ENCODE measurements at places on chromosomes 16 and 17.
A peak's percentile ranks its signal among the peaks of the same experiment; 100 is the strongest.

- DNase-seq = no peak
These were observed 215.2 kb upstream of the WSCD1 start for GRCh38 chr17:5854871-5855554.

- no peak for DNase-seq
These were observed 740 bp upstream of the POLR3E start for GRCh38 chr16:22296225-22297113.

DNA sequence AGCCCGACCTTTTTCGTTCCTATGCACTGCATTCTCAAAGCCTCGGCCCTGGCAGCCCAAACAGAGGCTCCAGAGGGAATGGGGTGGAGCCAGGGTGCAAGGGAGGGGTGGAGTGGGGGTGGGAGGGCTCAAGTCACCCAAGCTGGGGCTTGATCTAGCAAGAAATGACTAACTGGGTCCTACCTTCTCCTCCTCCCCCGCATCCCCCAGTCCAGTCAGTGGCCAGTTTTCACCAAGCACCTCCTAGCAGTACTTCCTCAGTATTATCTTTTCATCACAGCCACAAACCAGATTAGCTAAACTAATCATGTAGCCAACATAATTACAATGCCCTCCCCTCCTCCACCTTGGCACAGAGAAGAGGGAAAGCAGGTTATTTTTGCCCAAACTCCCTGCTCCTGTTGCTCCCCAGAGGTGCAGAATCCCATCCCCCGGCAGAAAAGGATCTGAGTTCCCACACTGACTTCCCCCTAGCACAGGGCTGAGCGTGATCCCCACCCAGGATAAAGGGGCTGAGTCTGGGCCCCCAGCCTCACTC lies 2.2 kb downstream of the JUP start:
- no peak for DNase-seq

GRCh38 chr16:5393070-5393469 lies 295.5 kb upstream of the EEF2KMT start:
- DNase-seq = no peak

DNA sequence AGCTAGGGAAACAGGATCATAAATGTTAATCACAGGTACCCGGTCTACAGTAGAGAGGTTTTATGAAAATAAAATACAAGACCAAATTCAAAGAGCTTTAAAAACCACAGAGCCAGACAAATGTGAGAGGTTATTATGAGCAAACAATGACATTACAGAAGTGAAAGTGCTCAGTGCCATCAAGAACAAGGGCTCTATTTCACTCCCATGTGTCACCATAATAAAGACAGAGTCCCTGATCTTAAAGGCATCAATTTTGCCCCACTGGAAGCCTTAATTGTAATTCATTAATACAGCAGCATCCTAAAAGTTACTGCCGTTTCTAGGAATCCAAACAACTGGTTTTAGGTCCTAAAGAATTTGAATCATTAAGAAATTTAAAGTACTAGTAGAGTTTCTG lies 43.7 kb upstream of the CDRT4 start:
- DNase-seq = no peak

DNA sequence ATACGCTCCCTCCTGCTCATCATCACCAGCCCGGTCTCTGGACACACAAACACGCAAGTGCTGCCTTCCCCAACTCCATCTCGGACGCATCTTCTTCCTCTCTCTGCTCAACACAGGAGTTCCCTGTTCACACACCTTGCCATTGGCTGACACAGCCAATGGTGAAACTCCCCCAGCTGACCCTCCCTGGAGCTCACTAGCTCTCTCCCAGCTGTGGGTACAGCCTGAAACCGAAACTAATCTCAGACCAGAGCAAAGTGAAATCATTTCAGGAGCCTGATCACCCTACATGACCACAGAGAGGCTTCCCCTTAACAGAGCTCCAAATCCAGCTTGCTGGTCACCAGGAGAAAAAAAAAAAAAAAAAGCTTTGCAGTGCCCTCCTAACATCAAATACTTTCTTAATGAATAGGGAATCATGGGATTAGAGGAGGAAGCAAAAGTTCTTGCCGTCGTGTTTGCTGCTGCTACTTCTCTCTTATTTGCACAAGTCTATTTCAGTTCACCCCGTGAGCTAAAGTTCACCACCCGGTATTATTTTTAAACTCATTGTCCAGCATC lies 8.3 kb downstream of the CUEDC1 start:
- DNase-seq = no peak

DNA sequence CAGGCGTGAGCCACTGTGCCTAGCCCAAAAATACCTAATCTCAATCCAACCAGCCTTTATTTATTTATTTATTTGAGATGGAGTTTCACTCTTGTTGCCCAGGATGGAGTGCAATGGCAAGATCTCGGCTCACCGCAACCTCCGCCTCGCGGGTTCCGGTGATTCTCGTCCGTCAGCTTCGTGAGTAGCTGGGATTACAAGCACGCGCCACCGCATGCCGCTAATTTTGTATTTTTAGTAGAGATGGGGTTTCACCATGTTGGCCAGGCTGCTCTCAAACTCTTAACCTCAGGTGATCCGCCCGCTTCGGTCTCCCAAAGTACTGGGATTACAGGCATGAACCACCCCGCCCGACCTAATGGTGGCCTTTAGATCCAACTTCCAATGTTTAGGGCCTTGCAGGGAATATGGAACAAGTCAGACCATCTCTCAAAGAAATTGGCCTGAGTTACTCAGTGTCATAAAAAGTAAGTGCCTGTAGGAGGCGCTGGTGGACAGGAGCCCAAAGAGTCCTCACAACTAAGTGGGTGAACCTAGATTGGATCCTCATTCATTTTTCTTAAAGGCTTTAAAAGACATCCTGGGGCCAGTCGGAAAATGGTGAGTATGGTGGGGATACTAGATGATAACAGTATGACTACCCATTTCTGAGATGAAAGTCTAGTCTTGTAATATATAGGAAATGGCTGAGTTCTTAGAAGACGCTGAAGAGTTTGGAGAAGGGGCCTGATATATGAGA lies 4.6 kb downstream of the ZSCAN10 start:
- DNase-seq = no peak

DNA sequence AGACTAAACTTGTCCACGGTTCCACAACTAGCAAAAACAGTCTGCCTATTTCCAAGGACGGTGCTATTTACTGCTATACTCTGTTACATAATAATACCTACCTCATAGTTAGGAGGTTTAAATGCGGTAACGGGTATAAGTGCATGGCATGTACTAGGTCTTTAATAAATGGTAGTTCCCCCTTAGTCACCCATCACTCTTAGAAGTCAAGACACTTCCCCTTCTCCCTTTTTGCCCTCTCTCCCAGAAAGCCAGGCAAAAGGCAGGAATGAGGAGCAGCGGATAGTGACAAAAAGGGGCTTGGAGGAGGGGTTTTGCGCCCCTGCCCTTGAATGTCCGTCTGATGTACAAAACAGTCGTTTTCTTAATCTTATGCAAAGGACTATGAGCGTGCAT lies 1.1 kb upstream of the LSM12 start:
- DNase-seq = no peak

DNA sequence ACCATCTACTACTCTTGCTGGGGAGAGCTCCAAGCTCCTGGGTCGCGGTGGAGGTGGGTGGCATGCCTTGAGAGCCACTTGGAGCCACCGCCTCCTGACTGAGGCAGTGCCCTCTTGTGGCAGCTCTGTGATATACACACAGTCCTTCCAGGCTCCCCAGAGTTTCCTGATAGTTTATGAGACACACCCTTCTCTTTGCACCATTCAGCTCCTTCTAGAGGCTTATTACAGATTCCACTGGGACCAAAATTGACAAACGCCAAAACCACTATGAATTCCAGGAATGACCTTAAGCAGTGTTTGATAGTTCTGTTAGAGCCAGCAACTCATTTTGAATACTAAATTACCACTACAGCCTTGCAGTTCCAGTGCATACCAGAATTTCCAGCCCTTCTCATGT lies 170.1 kb upstream of the CDH13 start:
- DNase-seq = peak; percentile 11
